ENCODE measurements at places on chromosomes 11 and 22.

DNA sequence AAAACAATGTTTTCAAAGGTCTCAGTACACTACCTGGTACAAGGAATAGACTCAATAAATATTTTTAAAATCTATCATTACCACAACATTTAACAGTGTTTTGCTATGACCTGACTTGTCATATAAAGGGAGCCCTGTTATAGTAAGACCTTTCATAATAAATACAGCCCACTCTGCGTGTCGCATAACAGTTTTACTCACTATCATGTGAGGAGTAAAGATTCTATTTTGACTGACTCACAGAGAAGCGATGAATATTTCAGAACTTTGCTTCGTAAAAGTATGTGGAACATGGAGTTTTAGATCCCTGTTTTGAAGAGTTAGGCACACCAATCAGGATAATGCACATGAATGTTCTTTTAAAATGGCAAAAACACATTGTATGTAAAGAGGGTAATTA lies 531.2 kb downstream of the KCNA4 start:
- no peak for DNase-seq

GRCh38 chr22:48569476-48570233 lies 1258.0 kb downstream of the BRD1 start:
- DNase-seq, result no peak

- no peak for DNase-seq
These were observed 27.9 kb upstream of the RIC3 start for GRCh38 chr11:8196749-8197148.

GRCh38 chr11:115576606-115577380 lies 72.6 kb upstream of the CADM1 start:
- no peak for DNase-seq

DNA sequence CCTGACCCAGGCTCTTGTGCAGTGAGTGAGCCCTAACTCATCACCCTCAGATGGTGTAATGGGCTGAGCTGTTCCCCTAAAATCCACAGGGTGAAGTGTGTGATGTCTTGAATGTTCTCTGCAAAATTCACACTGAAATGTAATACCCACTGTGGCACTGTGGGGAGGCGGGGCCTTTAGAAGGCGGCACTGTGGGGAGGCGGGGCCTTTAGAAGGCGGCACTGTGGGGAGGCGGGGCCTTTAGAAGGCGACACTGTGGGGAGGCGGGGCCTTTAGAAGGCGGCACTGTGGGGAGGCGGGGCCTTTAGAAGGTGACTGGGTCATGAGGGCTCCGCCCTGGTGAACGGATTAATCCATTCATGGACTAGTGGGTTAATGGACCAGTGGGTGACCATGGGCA lies 33.0 kb downstream of the CHID1 start:
- DNase-seq, result no peak

DNA sequence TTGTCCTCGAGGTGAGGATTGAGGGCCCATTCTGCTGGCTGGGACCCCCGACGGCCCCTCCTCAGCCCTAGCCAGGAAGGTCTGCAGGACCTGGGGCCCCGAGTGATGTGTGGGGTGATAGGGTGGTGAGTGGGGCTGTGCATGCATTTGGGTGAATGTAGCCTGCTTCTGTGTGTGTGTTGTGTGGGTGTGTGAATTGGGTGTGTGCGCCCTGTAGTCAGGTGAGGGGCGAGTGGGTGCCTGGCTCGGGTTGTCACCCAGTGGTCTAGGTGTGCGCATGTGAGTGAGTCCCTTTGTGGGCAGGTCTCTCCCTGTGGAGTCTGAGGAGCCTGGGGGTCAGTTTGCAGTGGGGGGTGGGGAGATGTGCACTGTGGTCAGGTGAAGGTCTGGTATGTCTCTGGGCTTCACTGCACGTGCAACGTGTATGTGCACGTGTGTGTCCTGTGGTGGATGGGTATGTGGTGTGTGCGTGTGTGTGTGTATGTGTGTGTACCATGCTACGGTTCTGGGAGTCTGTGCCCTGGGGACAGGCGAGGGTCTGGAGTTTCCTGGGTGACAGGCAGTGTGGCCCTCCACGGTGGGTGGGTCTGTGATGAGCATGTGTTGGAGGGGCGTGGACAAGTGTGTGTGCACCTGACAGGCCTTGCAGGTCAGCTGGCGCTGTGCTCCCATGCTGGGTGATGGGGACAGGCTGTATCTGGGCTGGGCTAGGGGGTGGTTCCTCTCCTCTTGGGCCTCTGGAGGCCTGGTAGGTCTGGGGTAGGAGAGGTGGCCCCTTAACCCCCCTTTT lies 1.0 kb downstream of the TMEM151A start:
- DNase-seq, result no peak

GRCh38 chr22:43188829-43189545 lies 2.1 kb upstream of the TTLL12 start:
- DNase-seq, result no peak

- DNase-seq, result no peak
These were observed 79.7 kb upstream of the WNT7B start for GRCh38 chr22:46056546-46057245.

DNA sequence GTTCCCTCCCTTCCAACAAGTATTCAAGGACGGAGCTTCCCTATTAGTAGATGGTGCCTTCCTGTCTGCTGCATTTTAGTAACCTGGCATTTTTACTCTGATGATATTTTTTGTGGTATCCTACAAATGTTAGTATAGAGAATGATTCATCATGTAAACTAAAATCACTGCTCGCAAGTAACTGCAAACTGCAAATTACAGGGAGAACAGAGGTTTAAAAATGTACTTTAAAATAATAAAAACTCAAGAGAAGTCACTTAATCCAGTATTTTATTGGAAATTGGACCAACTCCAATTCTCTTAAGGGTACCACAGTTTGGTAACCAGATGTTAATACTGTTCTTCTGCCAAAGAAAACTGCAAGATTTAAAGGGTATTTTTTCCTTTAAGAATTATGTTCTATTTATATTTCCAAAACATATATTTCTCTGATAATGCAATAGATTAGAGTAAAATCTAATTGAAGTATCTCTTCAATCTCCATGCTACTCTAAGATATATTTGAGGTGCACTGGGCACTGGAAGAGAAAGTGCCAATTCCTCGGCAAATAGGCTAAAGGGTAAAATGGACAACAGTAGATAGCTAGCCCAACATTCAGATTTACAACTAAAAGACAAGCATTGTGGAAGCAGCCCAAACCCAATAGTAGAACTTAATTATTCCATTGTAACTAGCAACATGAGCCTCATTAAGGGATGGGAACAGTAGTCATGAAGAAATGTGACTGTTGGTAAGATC lies 298.0 kb downstream of the TTC28 start:
- no peak for DNase-seq

DNA sequence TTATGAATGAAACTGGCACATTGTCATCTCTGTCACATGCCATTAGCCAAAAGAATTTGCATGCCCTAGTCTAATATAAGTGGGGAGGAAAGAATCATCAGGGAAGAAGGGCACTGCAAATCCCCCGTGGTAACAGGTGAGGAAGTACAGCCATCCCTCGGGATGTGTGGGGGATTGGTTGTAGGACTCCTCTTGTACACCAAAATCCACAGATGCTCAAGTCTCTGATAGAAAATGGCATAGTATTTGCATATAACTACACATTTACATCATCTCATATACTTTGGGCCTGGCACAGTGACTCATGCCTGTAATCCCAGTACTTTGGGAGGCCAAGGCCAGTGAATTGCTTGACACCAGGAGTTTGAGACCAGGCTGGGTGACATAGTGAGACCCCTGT lies 109.7 kb downstream of the HIPK3 start:
- DNase-seq, result no peak

DNA sequence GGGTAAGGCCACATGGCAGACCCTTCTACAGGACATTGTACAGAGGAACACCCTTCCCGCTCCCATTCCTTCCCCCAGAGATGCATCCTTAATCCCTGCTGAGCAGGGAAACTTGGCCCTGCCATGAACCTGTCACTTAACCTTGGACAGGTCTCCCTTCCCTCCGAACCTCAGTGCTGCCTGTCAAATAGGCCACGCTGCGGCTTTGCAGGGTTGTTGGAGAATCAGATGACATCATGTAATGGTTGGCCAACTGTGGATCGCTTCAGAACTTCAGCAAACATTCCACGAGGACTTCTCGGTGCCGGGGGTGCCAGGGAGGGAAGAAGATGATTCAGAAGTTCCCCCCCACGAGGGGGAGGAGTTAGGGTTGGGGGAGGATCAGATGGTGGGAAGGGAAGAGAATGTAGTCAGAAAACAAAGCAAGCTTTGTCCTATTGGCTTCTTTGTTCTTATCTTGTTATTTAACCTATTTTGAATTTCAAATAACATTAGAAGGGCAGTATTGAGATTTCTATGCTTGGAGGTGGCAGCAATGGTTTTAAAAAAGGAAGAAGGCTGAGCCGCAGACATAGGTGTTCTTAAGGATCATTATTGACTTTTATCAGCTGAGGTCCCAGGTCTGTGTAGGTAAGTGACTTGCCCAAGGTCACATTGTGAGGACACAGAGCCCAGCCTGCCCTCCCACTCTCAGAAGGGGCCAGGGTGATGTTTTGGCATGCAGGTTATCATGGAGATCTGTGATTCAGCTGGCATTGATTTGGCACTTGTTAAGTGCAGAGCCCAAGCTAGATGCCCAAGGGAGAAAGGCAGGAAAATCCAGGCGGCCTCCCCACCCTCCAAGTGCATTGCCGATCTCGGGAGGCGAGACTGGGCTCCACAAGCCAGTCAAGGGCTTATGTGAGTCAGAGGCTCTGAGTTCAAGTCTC lies 3.1 kb downstream of the CDC42EP1 start:
- no peak for DNase-seq

DNA sequence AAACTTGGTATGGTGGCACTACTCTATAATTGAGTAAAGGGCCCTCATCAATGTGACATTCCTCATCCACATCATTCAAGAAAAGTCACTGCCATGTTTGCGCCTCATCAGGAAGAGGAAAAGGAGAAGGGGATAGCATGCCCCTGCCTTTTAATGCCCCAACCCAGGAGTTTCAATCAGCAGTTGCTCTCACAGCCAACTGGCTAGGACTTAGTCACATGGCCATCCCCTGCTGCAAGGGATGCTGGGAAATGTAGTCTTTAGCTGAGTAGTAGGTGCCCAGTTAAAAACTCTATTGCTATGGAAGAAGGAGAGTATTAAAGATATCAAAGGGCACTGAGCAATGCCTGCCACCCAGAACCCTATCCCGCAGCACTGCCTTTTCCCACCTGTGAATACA lies 10.9 kb upstream of the CCND1 start:
- DNase-seq, result no peak

- DNase-seq, result no peak
These were observed 18.9 kb downstream of the EXPH5 start for GRCh38 chr11:108574675-108575074.

GRCh38 chr22:46587061-46587460 lies 33.1 kb upstream of the GRAMD4 start:
- no peak for DNase-seq

GRCh38 chr11:15967966-15968365 lies 388.4 kb downstream of the SOX6 start:
- DNase-seq, result no peak

DNA sequence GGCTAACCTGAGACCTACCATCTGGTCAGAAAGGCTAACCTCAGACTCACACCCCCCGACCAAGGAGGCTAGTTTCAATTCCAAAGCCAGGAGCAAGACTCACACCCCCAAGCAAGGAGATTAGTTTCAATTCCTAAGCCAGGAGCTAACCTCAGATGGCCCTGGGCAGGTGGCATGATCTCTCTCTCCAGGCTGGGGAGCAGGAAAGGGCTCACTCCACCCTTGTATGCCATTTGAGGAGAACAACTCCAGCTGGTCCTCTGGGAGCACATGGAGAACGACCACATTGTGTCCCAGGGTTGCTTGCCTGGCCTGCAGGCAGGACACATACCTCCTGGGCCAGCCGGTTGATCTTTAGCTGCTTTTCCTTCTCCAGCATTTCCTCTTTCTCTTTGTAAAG lies 32.6 kb downstream of the USH1C start:
- no peak for DNase-seq

GRCh38 chr22:37230673-37231405 lies 13.2 kb downstream of the RAC2 start:
- DNase-seq, result no peak

GRCh38 chr11:120035756-120036155 lies 102.2 kb downstream of the TRIM29 start:
- DNase-seq, result no peak

DNA sequence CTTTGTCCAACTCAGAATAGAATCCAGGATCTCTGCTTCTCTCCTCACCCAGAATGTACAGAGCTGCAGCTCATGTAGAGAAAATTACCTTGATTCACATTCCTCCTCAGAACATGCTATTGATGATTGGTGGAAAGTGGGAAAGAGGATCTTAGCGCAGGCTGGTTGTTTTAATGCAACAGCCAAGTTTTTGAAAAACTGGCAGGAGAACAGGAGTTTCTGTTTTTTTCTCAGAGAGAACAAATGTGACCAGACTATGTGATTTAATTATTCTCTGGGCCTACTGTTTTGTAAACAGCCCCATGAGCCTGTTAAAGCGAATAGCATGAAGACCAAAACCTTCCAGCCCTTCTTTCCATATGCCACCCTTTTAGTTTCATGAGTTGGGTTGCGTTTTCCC lies 19.1 kb upstream of the IL18BP start:
- no peak for DNase-seq

- no peak for DNase-seq
These were observed 20.8 kb upstream of the ATP5MG start for GRCh38 chr11:118380571-118380970.

DNA sequence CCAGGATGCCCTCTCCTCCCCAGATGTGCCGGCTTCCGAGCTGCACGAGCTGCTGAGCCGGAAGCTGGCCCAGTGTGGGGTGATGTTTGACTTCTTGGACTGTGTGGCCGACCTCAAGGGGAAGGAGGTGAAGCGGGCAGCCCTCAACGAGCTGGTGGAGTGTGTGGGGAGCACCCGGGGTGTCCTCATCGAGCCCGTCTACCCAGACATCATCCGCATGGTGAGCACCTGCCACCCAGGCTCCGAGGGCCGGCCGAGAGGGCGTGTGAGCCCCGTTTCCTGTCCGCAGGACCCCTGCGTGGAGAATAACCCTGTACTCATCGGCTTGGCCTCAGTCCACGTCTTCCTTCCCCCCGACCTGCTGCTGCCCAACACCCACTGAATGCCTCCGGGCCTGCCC lies 2.2 kb downstream of the PPP2R5B start:
- DNase-seq, result no peak

- no peak for DNase-seq
These were observed 45.8 kb upstream of the FIBIN start for GRCh38 chr11:26947904-26948639.

- no peak for DNase-seq
These were observed 14.7 kb upstream of the TAB1 start for GRCh38 chr22:39384750-39385480.

DNA sequence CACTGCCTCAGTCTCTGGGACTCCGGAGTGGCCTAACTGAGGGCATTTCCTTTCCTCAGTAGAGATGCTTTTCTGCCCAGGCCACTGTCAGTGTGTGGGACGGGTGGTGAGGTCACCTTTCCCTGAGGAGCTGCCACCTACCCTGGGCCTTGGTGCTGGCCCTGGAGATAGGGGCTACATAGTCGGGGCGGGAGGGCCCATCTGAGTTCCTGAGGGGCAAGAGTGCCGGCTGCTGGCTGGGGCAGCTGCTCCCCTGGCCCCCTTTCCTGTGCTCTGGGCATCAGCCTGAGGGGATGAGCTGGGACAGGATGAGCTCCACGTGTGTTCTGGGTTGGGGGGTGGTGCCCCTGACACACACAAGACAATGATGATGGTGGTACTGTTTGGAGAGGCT lies 5.4 kb downstream of the KCNC1 start:
- DNase-seq, result no peak
